ENCODE measurements at places on chromosomes 4 and X. TPM values are rescaled to one million over a fixed set of nuclear protein-coding genes. Genes with fewer than 3 reads are reported as not detected.

- no peak for DNase-seq
These were observed 1615.8 kb downstream of the ARAP2 start for GRCh38 chr4:34628471-34628870.

- DNase-seq = no peak
These were observed 525.5 kb upstream of the ZFP42 start for GRCh38 chr4:187470061-187470460.

GRCh38 chr4:89294573-89295269 lies 12.9 kb downstream of the GPRIN3 start:
- DNase-seq = no peak

GRCh38 chrX:7709845-7710244 lies 133.1 kb upstream of the VCX start:
- DNase-seq = no peak

Gene MFAP3L
- 5.1 TPM for polyA plus RNA-seq

Gene MAGEB2
- not detected for polyA plus RNA-seq

DNA sequence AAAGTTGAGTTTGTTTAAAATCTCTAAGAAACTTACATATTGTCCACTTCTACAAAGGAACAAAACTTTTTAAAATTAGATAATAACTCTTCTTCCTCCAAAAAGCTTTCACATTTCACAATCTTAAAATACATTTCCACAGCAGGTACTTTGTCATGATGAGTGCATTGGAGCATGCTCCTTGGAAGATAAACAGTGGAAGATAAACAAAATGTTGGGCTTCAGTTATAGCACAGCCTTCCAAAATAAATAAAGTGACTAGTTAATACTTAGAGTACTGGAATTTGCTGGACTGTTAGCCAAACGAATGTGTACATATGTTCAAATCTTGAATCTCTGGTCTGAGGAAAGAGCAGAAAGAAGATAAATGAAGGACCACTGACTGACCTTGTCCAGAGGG lies 54.9 kb upstream of the PDE5A start:
- no peak for DNase-seq

DNA sequence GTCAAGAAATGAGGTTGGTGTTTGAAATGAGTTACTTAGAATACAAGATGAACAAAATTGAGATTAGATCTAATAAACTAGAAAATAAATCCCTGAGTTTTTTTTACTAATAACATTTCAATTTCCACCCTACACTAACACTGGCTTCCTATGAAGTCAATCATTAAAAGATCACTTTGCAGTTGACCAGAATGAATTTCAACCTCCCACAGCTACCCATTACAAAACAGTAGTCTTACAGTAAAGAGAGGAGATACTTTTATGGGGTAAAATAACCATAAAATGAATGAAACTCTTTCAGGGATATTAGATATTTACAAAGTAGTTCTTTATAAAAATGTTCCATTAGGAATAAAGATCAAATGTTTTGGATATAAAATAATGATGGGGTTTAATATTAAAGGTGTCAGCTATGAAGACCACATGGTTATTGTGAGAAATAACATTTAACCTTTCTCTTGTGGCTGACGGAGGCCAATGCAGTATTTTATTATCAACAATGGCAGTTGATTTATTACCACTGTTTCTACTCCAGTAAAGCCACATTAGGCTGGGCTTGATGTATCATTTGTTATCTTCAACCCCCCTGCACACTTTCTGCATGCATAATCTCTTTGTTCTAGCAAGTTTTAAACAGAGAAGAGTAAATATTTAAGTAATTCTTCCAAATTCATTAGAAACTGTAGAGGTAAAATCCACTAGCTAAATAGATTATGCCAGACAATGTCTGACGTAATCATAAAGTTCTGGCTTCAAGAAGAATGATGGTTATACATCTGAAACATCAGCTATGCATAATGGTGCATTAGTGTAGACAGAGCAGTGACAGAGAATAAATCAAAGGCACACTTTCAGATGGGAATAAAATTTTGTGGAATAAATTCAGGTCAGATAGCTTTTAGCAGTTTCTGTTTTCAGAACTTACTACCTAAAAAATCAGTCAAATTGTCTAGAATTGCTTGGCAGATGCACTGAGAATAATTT lies 516.6 kb downstream of the PCDH18 start:
- DNase-seq = no peak

DNA sequence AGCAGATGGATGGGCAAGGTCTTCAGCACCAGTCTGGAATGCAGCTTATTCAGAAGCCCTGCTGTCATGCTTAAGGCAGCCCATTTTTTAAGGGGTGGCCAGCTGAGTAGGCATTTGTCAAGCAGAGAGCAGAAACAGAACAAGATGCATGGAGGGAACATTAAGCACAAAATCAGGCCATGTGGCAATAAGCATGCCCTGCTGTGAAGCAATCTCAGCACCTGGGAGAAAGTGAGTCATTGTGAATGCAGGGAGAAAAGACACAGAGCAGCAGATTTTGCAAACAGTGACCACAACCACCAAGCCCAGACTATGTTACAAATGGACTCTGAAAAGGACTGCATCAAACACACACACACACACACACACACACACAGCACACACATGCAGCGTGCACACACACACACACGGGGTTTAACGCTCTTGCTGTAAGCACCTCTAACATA lies 94.1 kb upstream of the GALNT7 start:
- peak; percentile 18 for DNase-seq

Gene ZBTB33
- 14.3 TPM for polyA plus RNA-seq

DNA sequence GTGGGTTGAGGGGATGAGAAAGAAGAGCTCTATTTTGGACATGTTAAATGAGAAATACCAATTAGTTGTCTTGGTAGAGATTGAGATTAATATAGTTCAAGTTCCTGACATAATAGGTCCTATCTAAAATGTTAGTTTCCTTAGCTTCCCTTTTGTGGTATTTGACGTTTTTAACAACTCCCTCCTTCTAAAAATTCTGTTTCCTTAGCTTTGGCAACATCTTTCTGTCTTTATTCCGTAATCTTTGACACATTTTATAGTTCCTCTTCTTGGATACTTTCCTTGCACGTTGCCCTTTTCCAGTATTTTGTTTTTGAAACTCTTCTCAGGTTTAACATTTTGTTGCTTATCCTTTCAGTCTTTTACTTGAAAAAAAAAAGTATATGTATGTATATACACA lies 36.9 kb downstream of the LAMTOR3 start:
- no peak for DNase-seq

Gene ADGRG2
- polyA plus RNA-seq = 4.4 TPM

DNA sequence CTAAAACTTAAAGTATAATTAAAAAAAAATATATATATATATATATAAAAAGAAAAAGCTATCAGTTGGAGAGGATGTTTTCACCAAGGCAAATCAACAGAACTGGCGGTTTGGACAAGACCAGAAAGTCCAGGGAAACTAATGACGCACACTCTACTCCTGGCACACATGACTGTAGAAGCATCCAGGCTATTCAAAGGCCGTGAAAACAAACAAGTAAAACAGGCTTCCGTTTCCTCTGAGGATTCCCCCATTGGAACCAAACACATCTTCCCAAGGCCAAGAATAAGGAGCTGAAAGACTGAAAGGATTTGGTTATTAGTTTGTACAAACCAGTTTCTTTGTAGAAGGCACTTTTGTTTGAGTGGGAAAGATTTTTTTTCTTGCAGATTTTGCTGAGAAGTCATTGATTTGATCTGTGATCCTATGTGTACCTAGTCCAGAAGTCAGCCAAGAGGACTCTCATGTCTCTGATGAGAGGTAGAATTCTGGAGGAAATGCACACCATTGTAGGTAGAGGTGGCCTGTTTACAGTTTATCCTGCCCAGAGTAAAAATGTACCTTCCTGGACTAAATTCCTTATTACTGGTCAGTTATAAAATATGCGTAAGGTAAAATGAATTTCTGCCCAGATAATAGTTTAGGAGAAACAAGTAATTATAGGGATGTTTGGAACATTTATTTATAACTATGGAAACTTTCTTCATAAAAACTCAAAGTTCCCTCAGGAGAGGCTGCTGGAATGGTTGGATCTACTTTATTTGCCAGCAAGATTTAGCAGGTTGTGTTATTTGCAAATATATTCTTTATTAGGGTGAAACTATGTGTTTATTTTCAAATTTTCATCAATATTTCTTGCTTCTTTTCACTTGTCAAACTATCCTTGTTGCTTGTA lies 66.5 kb downstream of the DMP1 start:
- no peak for DNase-seq

GRCh38 chrX:46873746-46874145 lies 36.9 kb downstream of the RP2 start:
- DNase-seq = no peak

Gene ENOX2
- 10.3 TPM for polyA plus RNA-seq

Gene RHOXF2B
- not detected for polyA plus RNA-seq

GRCh38 chrX:47596256-47596655 lies 14.0 kb downstream of the TIMP1 start:
- DNase-seq = no peak

Gene CCDC110
- polyA plus RNA-seq = not detected

Gene ETDA
- not detected for polyA plus RNA-seq

- no peak for DNase-seq
These were observed 35.1 kb downstream of the SH3KBP1 start for GRCh38 chrX:19852014-19853005.

DNA sequence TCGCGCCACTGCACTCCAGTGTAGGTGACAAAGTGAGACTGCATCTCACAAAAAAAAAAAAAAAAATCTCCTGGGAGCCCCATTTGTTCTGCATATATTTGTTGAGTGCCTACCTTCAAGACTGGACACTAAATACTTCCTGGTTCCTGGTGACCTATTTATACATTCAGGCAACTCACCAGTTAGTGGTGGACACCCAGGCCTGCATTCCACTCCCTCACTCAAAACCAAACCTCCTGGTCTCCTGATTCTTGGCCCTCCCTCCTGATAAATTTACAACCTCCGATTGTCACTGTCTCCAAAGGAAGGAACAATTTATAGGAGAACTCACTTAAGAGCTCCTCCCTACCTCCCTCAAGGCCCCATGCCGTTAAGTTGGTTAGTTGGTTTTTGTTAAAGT lies 3.1 kb downstream of the SYAP1 start:
- DNase-seq = no peak

Gene AFM
- polyA plus RNA-seq = not detected

Gene XK
- 0.34 TPM for polyA plus RNA-seq

Gene GATA1
- polyA plus RNA-seq = not detected

Gene RS1
- not detected for polyA plus RNA-seq

Gene NDNF
- polyA plus RNA-seq = not detected

Gene SPANXA2
- polyA plus RNA-seq = 0.18 TPM

GRCh38 chrX:19718642-19719041 lies 168.8 kb downstream of the SH3KBP1 start:
- DNase-seq = no peak

GRCh38 chr4:1166509-1167243 lies 5.7 kb downstream of the SPON2 start:
- DNase-seq = no peak

GRCh38 chrX:115652221-115652620 lies 91.2 kb downstream of the PLS3 start:
- DNase-seq = no peak

Gene TLR8
- polyA plus RNA-seq = not detected

Gene WDR17
- polyA plus RNA-seq = 2.4 TPM

- DNase-seq = no peak
These were observed 156.1 kb downstream of the ENPP6 start for GRCh38 chr4:184061582-184061981.

GRCh38 chrX:111928456-111928855 lies 52.5 kb downstream of the TRPC5OS start:
- DNase-seq = no peak

DNA sequence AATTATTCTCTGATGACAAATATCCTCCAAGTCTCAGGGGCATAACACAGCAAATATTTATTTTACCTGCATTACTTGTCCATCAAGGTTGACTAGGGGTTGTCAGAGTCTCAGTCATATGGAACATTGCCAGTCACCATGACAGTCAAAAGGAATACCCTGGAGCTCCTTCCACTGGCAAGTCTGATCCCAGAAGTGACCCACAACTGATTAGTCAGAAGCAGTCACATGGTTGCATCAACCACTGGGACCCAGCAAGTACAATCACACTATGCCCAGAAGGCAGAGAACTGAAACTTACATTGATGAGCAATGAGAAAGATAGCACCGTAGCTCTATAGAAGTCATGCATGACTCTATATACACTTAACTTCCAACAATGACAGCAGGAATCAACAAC lies 41.9 kb upstream of the SOD3 start:
- peak; percentile 79 for DNase-seq

Gene PCDH11X
- polyA plus RNA-seq = 0.03 TPM

GRCh38 chr4:173937631-173938270 lies 345.7 kb downstream of the FBXO8 start:
- no peak for DNase-seq

DNA sequence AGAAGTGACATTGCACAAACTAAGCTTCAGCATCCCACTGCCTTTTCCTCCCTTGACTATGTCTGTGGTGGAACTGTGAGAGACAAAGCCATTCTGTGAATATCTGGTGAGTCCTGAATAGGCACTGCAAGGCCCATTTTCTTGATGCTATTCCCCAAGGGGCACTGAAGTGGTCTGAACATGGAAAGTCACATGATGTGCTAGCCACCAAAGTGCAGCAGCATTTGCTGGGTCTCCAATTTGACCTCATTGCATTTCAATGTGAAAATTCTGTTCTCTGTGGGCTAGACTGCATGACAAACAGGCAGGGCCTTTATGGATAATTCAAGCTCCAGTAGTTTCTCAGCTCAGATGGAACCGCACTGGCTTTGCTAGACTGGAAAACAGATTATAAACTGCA lies 627.4 kb upstream of the BOD1L1 start:
- no peak for DNase-seq

All from A549 (cell line).